ENCODE measurements at places on chromosomes 12 and 14.

DNA sequence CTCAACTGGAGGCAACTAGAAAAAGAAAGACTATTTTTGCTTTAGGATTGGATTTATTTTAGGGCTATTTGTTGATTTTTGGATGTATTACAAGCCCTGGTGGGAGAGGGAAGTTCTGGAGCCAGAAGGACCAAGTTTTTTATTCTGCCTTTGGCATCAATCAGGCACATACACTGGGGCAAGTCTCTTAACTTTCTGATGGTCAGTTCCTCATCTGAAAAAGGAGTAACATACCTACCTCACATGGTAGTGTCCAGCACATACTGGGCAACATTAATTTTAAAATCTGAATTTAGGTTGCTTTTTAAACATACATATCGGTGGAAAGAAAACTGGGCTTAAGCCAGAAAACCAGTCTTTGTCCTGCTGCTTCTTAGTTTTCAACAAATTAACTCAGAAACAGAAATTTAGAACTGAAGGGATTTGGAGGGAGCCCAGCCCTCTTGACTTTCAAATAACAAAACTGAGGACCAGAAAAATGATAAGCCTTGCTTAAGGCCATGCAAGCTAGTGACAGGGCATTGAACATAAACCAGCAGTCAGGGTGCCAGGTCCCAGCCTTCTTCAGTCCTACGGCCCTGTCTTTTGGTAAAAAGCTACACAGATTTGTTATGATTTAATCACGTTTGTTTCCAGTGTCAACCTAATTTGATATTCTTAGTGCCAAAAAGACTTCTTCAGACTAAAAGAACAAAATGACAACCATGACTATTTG is 90.2 kb upstream of the SLC38A2 start:
- DNase-seq, result no peak

GRCh38 chr12:107064243-107064642 is 29.1 kb downstream of the CRY1 start:
- no peak for DNase-seq

- DNase-seq, result no peak
These were observed 9.2 kb downstream of the WNT5B start for GRCh38 chr12:1638203-1638602.

DNA sequence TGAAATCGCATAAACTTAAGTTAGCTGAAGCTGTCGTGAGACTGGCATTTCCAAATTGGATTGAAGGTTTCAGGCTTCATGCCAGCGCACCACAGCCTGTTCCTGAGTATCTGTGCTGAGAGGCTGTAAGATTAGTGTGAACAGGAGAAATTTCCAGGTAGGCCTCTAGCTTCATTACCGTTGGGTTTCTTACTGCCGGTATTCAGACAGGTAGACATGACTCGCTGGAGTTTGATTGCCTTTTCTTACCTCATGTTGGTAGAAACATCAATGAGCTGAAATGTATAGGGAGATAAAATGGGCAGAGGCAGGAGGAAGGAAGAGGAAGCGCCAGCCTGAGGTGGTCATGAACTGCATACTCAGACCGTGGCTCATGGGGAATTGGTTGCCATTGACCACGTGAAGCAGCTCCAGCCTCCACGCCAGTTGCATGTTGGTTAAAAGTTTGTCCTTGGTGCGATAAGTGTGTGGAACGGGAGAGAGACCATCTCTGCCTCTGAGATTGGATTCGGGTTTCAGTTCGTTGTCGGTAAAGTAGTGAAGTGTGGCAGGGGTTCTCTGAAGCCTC is 42.3 kb upstream of the MMP17 start:
- DNase-seq, result no peak

GRCh38 chr14:102315121-102315520 is 4.4 kb upstream of the ZNF839 start:
- DNase-seq, result no peak

GRCh38 chr12:51152953-51153352 is 20.0 kb downstream of the TFCP2 start:
- DNase-seq, result no peak

GRCh38 chr12:69534389-69534822 is 50.9 kb upstream of the CCT2 start:
- DNase-seq, result no peak
